Fibroblast of skin of right biceps (primary cell): ENCODE measurements at places on chromosomes 13 and 19.

DNA sequence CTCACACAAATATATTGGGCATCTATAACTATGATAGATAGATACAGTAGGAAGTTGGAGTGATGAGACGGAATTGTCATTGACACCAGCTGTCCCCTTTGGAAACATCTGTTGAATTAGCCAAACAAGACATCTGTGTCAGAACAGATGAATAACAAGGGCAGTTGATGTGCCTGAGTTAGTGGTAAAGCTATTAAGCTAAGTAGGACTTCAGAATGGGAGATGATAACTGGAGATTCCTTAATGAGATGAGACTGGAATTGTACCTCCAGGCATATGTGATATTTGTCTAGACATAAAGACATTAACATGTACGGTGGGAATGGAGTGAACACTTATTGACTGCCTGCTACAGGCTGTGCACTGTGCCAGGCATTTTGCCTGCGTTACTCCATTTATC, 78.7 kb downstream of the MBNL2 start:
- no peak for DNase-seq

GRCh38 chr19:57068311-57068710, 51.5 kb upstream of the USP29 start:
- DNase-seq, result no peak

GRCh38 chr13:99153219-99153618, 47.4 kb upstream of the UBAC2 start:
- peak; percentile 44 for DNase-seq

- peak; percentile 16 for DNase-seq
Measured at GRCh38 chr13:41590643-41591042, 133.3 kb downstream of the RGCC start.

GRCh38 chr13:99215184-99215830, 14.7 kb downstream of the UBAC2 start:
- no peak for DNase-seq

GRCh38 chr13:46097015-46097414, 7.8 kb downstream of the CPB2 start:
- no peak for DNase-seq

DNA sequence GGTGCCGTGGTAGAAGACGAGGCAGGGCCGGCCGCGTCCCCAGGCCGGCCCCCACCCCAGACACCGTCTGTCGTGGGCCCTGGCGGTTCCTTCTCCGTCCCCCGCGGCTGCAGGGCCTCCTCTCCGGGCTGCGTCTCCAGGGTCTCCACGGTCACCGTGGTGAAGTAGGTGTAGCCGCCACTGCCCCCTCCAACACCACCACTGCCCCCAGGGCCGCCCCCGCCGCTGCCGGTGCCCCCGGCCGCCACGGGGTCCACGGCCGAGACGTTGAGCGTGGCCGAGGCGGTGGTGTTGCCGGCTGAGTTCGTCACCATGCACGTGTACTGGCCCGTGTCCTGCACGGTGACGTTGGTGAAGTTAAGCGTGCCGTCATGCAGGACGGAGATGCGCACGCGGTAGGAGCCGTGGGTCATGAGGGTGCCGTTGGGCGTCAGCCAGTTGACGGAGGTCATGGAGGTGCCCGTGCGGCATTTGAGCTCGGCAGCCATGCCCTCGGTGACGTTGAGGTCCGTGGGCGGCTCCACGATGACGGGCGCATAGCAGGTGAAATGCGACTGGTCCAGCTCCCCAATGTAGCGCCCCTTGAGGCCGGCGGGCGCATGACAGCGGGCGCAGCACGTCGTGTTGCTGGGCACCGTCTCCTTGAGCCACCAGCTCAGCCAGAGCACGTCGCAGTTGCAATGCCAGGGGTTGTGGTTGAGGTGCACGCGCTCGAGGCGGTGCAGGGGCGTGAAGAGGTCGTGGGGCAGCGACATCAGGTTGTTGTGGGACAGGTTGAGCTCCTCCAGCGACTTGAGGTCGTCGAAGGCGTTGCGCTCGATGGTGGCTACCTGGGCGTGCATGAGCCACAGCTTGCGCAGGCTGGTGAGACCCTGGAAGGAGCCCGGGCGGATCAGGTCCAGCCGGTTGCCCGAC, 4.6 kb upstream of the ASPDH start:
- no peak for DNase-seq

DNA sequence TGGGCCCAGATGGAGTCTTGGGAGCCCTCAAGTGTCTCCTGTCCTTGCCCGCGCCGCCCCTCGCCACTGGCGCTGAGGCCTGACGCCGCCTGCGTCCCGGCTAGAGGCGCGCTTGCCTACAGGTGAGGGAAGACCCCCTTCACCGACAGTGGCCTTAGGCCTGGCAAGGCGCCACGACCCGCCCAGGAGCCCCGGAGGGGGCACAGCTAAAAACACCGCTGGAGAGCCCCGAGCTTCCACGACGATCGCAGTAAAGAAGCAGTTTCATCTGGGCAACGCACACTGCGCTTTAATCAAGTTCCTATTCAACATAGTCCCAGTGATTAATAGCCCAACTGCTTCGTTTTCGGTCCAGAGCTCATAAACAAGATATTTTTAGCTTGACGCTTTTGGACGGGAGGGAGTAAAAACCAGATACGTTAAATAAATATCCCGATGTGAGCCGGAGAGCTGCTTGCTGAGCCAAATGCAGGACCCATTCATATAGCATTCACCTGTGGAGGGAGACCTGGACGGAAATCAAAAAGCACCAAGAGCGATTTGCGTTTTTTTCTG, 1.5 kb upstream of the CEBPA start:
- peak; percentile 10 for DNase-seq

DNA sequence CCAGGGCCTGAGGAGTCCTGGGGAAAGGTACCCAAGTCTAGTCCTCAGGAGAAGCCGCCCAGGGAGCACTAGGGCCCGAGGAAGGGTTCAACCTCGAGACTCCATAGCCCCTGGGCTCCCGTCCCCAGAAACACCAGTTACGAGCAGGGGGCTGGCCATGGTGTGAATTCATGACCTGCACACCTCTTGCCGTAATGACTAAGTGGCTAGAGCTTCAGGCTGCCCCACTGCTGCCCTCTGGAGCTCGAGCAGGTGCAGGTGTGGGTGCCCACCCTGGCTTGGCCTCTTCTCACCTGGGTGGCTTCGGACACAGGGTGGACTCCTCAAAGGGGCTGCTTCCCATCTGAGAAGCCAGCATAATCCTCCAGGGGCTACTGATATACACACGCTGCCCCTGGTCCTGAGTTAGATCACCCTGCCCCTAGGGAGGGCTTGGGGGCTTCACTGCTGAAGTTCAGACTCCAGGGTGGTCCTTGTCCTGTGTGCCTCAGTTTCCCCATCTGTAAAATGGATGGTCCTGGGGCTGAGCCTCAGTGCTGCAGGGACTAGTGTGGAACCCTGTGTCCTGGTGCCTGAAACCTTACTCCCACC, 13.6 kb downstream of the SPC24 start:
- DNase-seq, result no peak

DNA sequence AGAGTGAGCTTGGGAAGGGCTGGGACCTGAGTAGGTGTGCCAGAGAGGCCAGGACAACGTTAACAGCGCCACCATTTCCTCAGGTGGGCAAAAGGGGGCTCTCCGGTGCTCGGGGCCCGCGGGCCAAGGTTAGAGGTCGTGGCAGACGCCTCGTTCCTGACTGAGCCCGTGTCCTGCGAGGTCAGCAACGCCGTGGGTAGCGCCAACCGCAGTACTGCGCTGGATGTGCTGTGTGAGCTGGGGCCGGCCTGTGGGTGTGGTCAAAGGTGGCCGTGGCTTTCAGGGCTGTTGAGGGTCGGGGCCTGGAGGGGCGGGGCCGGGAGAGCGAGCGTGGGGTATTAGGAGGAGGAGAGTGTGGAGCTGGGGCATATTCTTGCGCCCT, 3.7 kb downstream of the KIRREL2 start:
- no peak for DNase-seq

- no peak for DNase-seq
Measured at GRCh38 chr13:97284558-97284957, 62.4 kb downstream of the MBNL2 start.

GRCh38 chr13:73932091-73932490, 202.1 kb downstream of the KLF12 start:
- no peak for DNase-seq

DNA sequence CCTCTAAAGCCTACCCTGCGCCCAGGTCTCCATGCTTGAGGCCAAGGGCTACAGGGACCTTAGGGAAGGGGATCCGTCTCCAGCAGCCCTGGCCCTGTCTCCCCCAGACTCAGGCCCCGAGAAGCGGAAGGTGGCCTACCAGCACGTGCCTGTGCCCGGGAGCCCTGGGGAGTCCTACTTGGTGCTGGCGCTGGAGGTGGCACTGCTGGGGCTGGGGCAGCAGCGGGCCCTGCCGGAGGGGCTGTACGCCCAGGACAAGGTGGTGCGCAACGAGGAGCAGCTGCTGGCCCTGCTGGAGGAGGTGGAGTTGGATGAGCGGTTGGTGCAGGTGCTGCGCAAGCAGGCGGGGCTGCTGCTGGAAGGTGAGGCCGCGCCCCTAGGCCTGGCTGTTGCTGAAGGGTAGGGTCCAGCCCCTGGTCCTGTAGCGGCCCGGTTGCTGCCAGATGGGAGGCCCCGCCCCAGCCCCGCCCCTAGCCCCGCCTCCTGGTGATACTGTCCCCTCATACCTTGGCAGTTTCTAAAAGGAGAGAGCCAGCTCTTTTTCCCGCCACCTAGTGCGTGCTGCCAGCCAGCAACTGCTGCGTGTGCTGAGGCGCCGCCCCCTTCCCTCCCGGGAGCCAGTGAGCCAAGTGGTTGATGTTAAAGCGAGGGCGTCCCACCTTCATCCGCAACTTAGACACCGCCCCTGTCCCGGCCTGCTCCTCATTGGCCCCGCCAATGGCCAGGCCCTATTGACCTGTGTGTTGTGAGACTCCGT, 22.6 kb downstream of the ZSWIM4 start:
- DNase-seq, result no peak

DNA sequence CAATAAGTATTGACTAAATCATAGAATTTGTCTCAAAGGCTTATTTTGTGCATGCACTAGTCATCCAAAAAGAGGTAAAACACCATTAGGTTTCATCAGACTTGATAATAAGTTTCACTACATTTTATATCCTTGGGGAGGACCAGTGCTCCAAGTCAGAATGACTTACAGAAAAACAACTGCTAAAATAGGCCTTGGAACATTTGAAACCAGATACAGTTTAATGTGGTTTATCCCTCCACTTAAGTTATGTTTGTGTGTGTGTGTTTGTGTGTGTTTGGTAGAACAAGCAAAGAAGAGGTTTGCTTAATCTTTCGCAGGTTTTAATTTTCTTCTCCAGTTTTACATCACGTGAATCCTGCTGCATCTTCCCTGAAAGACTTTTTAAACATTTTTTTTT, 570.9 kb downstream of the PCDH9 start:
- no peak for DNase-seq

- DNase-seq, result no peak
Measured at GRCh38 chr13:98246538-98247172, 69.6 kb upstream of the RNF113B start.

DNA sequence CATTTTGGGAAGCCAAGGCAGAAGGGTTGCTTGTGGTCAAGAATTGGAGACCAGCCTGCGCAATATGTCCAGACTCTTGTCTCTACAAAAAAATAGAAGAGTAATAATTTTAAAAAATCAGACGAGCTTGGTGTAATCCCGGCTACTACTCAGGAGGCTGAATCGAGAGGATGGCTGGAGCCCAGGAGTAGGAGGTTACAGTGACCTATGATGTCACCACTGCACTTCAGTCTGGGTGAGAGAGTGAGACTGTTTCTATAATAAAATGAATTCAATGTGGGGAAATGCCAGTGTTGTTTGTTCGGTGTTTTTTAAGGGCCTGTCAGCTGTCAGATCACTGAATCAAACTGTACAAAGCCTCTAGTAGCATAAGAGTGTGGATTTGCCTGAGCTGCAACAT, 1.2 kb upstream of the FBXL3 start:
- DNase-seq, result peak; percentile 12

DNA sequence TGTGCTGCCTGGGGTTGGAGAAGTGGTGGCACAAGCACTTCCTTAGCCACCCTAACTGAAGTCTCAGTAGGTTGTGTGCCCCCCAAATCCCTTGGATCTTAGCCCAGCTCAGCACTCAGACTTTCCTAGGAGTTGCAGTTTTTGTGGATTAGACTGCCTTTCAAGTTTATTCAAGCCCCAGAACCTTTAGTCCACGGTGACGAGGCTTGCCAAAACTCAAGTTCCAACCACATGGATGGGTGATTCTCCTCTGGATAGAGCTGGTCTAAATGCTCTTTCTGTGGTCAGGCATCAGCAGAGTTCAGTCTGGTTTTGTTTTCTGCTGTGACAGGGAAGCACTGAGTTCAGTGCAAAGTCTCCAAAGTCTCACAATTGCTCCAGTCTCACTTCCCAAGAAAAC, 2858.7 kb downstream of the PCDH9 start:
- DNase-seq, result no peak

DNA sequence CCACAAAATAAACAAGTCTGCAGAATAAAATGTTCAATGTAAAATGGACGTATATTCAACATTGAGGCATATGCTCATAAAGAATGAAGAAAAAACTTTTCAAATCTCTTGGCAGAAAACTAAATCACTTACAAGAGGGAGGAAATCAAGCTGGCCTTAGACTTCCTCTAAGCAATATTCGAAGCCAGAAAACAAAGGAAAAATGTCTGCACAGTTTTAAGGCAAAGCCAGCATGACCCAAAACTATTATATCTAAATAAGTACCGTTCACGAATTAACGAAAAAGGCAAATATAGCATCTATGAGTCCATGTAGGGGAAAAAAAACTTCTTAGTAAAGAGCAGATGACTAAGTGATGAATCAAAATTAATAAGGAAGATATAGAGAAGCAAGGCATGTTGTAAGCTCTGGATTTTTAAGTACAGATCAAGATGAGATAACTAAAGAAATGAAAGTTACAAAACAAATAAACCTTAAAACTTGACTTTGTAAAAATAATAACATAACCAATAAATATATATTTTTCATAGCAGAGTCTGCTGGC, 101.3 kb downstream of the KCNRG start:
- DNase-seq, result peak; percentile 28

DNA sequence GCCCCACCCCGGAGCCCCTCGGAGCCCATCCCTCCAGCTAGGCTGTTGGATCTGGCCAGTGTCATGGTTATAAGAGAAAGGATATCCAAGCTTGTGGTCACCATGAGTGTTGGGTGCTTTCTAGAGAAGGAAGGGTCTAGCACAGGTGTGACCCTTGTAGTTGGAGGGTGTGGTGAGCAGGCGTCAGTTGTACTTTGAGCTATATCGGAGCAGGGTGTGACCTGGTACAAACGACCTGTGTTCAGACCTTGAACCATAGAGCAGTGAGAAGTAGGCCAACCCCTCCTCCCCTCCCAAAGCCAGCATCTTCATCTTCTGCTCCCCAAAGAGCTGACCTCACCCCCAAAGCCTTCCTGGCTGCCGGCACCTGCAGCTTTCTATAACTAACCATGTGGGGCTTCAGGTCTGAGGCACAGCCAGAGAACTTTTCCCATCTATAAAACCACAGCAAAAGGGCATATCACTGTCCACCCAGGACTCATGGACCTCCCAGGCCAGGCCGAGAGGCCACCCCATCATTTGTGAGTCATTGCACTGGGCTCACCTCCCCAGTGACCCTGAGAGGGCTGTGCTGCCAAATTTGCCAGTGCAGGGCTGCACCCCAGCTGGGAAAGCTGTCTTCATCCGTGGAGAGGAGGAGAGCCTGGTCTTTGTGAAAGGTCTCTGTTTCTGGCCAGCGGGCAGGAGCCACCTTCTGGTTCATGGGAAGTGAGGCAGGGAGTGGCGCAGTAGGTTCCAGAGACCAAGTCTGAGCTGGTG, 14.2 kb downstream of the RAB8A start:
- DNase-seq, result no peak
